ENCODE measurements at places on chromosomes 1 and 21. TPM values are rescaled to one million over a fixed set of nuclear protein-coding genes. Genes with fewer than 3 reads are reported as not detected.

Gene KMO
- total RNA-seq = not detected

GRCh38 chr1:86541859-86542258 is 5.0 kb upstream of the CLCA4 start:
- 0 out of 2 replicates have a peak, but pooled peaks cover 3% of the 10 kb centered on the region for H3K4me1 ChIP-seq
- H3K27me3 ChIP-seq = no peaks in the 10 kb centered on the region

GRCh38 chr1:80896781-80897356 is 903.9 kb upstream of the ADGRL2 start:
- no peak for DNase-seq
- H3K27ac ChIP-seq = no peak overlapping the region
- no peak overlapping the region for H3K4me3 ChIP-seq
- H3K4me1 ChIP-seq = no peaks in the 10 kb centered on the region
- H3K36me3 ChIP-seq = no peaks in the 10 kb centered on the region

Gene SLFNL1
- 0.20 TPM for total RNA-seq

DNA sequence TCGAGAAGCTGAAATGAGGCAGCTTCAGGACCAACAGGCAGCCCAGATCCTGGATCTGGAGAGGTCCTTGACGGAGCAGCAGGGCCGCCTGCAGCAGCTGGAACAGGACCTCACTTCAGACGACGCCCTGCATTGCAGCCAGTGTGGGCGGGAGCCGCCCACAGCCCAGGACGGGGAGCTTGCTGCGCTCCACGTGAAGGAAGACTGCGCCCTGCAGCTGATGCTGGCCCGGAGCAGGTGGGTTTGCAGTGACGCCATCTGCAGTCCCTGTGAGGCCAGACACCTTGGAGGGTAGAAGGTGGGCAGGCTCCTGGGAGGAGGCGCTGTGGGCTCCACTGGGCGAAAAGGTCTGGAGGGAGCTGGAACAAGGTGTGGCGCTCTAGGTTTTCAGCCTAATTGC is 39.7 kb downstream of the PCNT start:
- no peaks in the 10 kb centered on the region for H3K4me1 ChIP-seq
- no peak overlapping the region for H3K27ac ChIP-seq
- peaks cover 4% of the 10 kb centered on the region for H3K36me3 ChIP-seq
- H3K27me3 ChIP-seq = no peaks in the 10 kb centered on the region
- DNase-seq = no peak

DNA sequence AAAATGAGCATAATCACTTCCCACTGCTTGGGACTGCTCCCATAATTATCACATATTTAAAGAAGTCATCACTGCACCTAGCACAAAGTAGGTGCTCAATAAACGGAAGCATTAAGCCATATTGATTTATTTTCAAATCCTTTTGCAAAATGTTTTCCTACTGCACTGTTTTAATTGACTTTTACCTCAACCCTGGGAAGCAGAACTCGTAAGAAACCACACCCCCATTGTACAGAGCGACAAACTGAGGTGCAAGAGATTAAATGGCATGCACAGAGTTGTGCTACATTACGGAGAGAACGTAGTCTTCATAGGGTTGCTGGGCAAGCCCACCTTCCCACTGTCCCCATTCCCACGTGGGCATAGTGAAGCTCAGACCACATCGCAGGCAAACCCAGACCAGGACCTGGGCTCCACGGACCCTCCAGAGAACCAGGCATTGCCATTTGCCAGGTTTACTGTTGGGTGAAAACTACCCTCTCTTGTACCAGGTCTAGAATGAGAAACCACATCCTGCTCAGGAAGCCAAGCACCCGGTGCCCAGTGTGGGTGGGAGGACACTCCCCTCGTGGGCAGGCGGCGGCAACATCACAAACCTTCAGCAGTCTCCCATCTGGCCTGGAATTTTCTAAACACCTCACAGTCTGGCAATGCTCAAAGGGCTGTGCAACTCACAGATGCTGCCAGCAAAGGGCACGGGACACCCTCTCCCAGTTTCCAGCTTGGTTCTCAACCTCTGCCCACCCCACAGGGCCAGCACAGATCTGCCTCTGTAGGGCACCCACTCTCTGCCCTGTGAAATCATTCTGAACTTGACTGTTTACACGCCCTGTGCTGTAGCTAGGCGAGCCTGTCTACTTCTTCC is 8.2 kb downstream of the IFFO2 start:
- DNase-seq = no peak
- H3K4me3 ChIP-seq = no peak overlapping the region
- no peaks in the 10 kb centered on the region for H3K27me3 ChIP-seq

Gene TTC4
- total RNA-seq = 26.3 TPM

Gene NUP210L
- total RNA-seq = 0.10 TPM

DNA sequence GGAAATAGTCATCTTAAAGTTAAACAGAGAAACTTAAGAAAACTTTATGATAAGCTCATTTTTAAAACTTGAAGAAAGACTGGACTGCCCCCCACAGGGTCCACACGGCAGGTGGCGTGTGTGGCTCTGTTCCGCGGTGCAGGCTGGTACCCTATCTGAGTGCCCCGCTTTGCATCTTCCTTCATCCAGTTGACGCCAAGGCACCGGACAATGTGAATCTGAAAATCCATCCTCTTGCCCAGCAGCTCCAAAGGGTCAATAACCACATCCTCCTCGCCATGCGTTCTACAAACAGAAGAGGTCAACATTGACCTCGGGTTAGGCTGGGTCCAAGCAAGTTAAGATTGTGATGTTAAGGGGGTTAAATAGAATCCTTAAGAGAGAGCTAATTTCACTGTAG is 54.5 kb downstream of the SCCPDH start:
- no peaks in the 10 kb centered on the region for H3K36me3 ChIP-seq
- no peak overlapping the region for H3K27ac ChIP-seq
- no peaks in the 10 kb centered on the region for H3K27me3 ChIP-seq

DNA sequence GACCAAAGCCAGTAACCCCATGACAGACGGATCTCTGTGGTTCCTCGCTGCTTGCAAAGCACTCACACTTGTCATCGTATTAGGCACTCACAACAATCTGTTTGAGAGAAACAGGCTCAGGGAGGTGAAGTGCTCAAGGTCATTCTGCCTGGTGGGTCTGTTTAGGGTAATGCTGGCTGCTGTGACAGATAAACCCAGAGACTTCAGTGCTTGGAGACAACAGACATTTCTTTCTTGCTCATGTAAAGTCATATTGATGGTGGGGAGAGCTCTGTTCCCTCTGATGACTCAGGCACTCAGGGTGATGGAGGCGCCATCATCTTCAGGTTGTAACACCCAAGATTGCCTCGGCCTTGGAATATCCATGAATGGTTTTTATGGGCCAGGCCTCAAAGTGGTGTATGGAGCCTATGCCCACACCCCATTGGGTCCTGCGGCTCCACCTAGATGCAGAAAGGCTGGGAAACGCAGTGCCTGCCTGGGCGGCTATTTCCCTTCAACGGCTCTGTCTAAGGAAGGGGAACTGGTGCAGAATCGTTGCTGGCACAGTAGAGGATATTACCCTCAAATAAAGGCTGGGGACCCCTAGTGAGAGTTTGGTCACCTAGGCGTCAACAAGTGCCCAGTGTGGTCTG is 71.6 kb upstream of the SELENON start:
- no peak for DNase-seq
- H3K4me3 ChIP-seq = no peak overlapping the region
- no peaks in the 10 kb centered on the region for H3K27me3 ChIP-seq

- no peaks in the 10 kb centered on the region for H3K27me3 ChIP-seq
- no peaks in the 10 kb centered on the region for H3K4me1 ChIP-seq
- no peak overlapping the region for H3K4me3 ChIP-seq
- no peaks in the 10 kb centered on the region for H3K36me3 ChIP-seq
- no peak overlapping the region for H3K27ac ChIP-seq
Measured at GRCh38 chr1:49424782-49425181, 599.0 kb downstream of the AGBL4 start.

Gene CLCA4
- not detected for total RNA-seq

Gene SUMO3
- total RNA-seq = 31.5 TPM

GRCh38 chr1:21270086-21270689 is 20.1 kb downstream of the ECE1 start:
- DNase-seq = peak; percentile 54
- no peak overlapping the region for H3K4me3 ChIP-seq
- H3K36me3 ChIP-seq = 0 out of 2 replicates have a peak, but pooled peaks cover 4% of the 10 kb centered on the region
- H3K27ac ChIP-seq = no peak overlapping the region
- H3K27me3 ChIP-seq = no peaks in the 10 kb centered on the region
- peaks cover 10% of the 10 kb centered on the region for H3K4me1 ChIP-seq

Gene GIPC2
- total RNA-seq = 0.07 TPM

DNA sequence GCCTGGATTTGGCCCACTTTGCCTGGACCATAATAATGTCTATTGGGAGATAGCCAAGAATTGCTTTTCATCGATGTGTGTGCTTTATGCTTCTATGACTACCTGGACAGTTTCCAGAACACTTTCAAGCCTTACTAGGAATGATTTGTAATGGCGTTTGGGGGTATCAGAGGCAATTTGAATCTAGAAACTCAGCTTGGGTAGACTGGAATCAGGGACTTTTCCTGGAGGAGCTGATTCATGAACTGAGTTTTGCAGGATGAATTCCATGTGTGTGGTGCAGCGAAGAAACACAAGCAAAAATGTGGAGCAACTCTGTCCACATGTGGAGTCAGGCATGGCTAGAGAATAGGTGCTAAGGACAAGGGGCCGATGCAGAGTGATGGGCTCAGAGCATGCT is 11.9 kb upstream of the TMEM61 start:
- H3K4me3 ChIP-seq = no peak overlapping the region
- H3K27me3 ChIP-seq = no peaks in the 10 kb centered on the region
- H3K36me3 ChIP-seq = no peaks in the 10 kb centered on the region
- H3K4me1 ChIP-seq = peaks cover 21% of the 10 kb centered on the region
- no peak for DNase-seq

Gene SYT14
- 0.07 TPM for total RNA-seq

GRCh38 chr1:168623003-168623828 is 46.8 kb downstream of the XCL1 start:
- DNase-seq = peak; percentile 72
- no peak overlapping the region for H3K4me3 ChIP-seq
- H3K36me3 ChIP-seq = no peaks in the 10 kb centered on the region
- H3K27me3 ChIP-seq = no peaks in the 10 kb centered on the region
- H3K27ac ChIP-seq = no peak overlapping the region

- no peaks in the 10 kb centered on the region for H3K4me1 ChIP-seq
- no peak overlapping the region for H3K4me3 ChIP-seq
- no peak overlapping the region for H3K27ac ChIP-seq
- no peak for DNase-seq
Measured at GRCh38 chr1:107678993-107679392, 286.0 kb downstream of the VAV3 start.

DNA sequence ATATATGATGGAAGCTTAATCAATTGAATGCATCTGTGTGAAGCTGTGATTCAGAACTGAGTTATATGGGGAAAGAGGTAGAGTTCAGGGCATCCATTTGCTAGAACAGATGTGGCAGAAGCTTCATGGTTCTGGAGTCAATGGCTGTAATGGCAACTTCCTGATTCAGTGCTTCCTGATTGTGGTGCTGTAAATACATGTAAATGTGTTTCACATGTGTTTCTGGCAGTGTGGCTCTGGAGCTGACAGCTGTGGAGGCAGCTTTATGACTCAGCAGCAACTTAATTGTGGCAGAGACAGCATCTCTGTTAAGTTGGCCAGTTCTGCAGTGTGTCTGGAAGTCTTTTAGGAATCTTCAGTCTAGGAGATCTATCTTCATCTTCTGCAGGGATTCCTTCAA is 226.6 kb upstream of the ZRANB2 start:
- no peaks in the 10 kb centered on the region for H3K27me3 ChIP-seq
- no peak overlapping the region for H3K4me3 ChIP-seq
- no peak for DNase-seq

DNA sequence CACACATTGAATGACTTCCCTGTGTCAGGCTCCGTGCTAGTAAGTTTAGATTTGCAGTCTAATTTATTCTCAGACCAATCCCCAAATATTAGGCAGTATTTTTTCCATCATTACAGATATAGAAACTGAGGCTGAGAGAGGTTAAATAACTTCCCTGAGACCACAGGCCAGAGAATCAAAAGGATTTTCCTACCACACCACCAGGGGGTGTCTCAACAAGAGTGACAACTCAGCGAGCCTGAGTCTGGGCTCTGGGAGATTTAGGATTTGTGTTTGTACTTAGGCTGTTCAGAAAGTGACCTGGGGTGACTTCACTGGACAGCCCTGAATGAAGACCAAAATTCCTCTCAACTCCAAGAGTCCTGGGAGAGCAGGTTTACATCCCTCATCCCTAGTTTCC is 13.3 kb upstream of the LCE5A start:
- no peak for DNase-seq
- no peak overlapping the region for H3K27ac ChIP-seq
- H3K4me3 ChIP-seq = no peak overlapping the region
- no peaks in the 10 kb centered on the region for H3K4me1 ChIP-seq

DNA sequence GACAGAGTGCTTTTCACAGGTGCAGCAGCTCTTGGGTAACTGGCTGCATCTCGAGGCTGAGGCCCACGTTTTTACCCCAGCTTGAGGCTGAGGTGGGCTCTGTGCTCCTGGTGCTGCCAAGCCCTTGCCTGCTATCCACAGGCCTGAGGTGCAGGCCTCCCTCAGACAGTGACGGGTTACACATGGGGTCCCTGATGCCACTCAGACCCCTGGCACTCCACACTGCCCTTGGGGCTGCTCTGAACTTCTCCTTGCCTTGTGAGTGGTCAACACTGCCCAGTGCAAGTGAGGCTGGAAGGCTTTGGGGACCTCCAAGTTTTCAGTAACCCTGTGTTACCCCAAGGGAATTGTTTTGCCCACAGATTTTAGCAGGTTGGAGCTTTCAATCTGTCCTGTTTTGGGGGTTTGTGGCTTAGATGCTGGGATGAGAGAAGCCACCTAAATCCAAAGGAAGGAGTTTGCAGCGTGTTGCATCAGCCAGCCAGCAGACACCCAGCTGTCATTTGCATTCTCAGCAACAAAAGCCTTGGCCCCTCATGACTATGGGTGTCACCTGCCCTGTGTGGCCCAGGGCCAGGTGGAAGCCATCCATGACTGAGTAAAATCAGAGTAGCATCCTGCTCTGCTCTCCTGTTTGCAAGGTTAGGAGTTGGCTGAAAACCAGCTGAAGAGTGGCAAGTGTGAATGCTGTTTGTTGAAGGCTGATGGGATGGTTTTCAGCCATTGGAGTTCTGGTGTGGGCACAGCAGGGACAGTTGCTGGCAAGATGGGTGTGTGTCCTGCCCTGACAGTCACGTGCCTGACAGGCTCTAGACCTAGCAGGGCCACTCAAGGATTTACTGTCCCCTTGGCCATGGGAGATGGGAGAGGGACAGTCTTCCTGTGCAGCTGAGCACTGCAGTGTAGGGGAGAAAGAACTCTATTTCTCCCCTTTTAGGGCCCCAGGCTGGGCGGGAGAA is 3.2 kb downstream of the RNF187 start:
- H3K36me3 ChIP-seq = peaks cover 6% of the 10 kb centered on the region
- no peak overlapping the region for H3K4me3 ChIP-seq
- H3K27ac ChIP-seq = no peak overlapping the region

Gene C1orf141
- not detected for total RNA-seq

Gene NGF
- not detected for total RNA-seq

- H3K36me3 ChIP-seq = no peaks in the 10 kb centered on the region
- no peak for DNase-seq
- no peak overlapping the region for H3K4me3 ChIP-seq
- H3K27me3 ChIP-seq = no peaks in the 10 kb centered on the region
Measured at GRCh38 chr21:31087639-31088473, 49.6 kb upstream of the KRTAP19-8 start.

Gene SPRR2E
- not detected for total RNA-seq

All from HCT116 (cell line).